Endothelial cell of coronary artery (primary cell): ENCODE measurements at places on chromosomes 2 and 18. TPM values are rescaled to one million over a fixed set of nuclear protein-coding genes. Genes with fewer than 3 reads are reported as not detected.

ERMN gene
- not detected in 2 replicates for total RNA-seq

CXCR1 gene
- total RNA-seq, result not detected in 2 replicates

INO80B gene
- total RNA-seq, result 8.5 and 15.2 TPM in 2 replicates

RAMP1 gene
- 0.19 TPM in 1 of 2 replicates, not detected in the other for total RNA-seq

CFAP65 gene
- total RNA-seq, result under 0.01 TPM in 1 of 2 replicates, not detected in the other

PLCL1 gene
- 3.8 and 13.3 TPM in 2 replicates for total RNA-seq
